Eye (tissue), 1 donor: ENCODE measurements at places on chromosomes 11 and 22.

DNA sequence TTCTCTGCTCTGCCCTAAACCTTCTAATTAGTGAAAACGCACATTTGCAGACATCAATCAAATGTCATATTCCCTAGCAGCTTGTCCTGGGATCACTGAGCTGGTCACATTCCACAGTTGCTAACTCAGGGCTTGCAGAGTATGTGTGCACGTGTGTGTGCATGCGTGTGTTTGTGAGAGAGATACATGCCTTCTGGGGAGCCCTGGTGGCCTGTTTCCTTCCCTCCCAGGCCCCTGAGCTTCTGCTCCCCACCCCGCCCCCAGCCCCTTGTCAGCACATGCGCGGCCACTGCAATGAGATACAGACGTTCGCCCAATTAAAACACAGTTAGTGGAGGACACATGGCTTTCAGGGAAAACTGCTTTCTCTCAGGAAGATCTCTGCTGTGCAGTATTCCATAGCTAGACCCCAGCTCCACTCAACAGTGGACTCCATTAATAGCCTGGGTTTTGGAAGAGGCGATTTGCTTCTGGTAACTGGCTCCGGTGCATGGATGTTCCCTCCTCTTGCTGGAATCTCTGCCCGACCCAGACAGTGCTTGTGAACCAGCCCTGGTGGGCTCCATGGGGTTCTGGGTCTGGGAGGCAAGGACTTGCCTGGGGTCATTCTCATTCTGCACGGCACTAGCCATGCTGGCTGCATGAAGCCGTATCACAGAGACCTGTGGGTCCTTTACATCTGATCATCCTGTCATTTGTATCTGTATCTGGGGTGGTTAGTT lies 17.7 kb downstream of the LRP5 start:
- DNase-seq, result peak; percentile 86

DNA sequence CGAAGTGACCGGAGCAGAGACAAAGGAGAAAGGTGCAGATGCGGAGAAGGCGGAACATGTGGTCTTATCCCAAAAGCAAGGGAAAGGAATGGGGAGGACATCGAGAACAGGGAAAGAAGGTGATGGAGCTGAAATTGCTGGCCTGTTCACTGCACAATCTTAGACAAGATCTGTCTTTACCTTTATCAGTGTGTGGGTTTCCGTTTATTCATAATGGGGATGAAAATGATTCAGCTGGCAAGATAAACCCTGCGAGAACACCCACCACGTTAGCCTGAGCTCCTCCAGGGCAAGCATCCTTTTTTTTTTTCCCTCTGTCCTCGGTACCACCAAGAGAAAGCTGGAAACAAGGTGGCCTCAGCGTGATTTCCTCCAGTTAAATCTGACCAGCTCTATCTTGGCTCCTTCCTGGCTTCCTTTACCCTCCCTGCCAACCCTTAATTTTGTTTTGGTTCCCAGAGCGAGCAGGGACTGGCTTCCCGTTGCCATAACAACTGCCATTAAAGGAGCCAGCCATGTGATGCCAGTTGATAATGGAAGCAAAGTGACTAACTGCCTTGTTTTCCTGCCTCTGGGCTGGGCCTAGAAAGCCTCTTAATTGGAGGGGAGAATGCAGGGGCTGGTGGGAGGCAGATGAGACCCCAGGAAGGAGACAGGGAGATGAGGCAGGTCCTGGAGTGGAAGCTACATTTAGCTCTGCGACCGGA lies 4.2 kb downstream of the SGSM1 start:
- DNase-seq, result peak; percentile 87

GRCh38 chr11:33703788-33704187 lies 3.2 kb upstream of the C11orf91 start:
- DNase-seq, result no peak

GRCh38 chr22:36922711-36923110 lies 9.3 kb downstream of the CSF2RB start:
- no peak for DNase-seq

DNA sequence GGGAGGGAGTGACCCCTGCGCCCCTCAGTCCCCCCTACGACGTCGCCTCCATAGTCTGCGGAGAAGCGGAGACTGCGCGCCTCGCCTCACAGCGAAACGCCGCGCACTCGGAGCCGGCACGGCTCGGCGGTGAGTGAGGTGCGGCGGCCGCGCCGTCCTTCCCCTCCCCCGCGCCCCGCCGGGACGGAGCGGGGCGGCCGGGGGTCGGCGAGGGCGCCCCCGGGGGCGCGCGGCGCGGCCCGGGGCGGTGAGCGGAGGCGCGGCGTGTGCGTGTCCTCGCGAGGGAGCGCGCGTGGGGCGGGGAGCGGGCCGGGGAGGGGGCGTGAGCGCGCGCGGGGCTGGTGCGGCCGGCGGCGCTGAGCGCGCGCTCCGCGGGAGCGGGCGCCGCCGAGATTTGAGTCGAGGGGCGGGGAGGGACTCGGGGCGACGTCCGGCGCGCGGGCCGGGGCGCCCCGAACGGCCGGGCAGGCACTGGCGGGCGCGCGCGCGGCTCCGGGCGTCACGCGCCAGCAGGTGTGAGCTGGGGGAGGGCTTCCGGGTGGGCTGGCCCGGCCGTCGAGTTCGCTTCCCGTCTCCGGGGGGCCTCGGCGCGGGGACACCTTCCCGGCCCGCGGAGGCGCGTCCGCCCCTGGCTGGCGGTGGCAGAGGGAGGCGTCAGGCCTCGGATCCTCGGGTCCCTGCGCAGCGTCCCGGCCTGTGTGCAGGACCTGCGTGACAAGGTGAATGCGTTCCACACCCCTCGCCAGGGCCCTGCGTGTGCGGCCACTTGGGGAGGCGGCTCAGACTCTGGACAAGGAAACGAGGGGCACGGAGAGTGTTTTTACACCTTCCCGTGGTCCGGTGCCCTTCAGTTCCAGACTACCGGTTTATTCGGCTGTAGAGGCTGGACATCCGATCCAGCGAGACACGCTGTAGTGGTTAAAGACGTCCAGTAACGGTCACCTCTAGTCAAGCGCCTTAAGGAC lies 50.4 kb downstream of the FAM83F start:
- peak; percentile 72 for DNase-seq

DNA sequence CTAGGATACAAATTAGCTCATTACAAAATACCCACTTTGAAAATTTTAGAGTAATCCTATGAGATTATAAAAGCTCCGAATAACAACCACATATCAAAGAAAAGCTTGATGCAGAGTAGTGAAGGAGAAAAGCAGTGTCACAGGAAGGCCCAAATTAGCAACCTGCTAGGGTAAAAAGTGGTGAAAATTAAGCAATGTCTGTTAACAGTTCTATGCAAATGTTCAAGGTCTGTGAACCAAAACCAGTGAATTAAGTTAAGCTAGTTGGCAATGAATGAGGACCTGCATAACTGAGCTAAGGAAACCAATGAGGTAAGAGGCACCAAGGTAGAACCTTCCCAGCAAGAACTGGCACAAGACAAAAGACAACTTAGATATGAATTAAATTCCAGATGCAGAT lies 29.6 kb downstream of the PRDM10 start:
- DNase-seq, result peak; percentile 38
